ENCODE measurements at places on chromosomes 3 and 15.
A peak's percentile ranks its signal among the peaks of the same experiment; 100 is the strongest.

DNA sequence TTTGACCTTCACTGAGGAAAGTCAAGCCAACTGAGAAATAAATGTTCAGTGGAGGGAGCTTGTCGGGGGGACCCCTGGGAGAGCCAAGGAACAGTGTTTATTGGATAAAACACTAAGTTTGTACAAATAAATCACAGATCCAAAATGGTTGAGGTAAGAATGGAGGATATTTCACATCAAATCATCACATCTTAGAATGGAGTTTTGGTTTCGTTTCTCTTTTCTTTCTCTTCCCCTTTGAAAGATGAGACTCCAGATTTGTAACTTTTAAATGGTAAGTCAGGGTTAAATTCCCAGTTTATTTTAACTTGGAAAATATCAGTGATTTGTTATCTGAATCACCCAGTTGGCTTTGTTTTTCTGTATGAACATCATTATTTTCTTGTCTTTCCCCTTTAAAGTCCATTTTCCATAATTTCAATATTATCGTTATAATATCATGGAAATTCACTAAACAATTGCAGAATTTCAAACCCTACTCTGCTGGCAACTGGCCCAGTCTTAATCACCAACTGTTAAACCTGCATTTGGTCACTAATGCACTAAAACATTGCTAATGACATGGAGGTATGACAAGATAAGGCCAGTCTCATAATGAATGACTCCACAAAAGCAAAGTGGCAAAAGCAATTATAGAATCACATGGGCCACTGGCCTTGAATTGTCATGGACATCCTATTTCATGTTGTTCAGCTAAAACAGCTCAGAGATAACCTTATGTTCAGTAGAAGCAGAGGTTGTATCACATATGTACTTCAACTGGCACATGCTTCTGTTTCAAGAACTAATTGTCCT, 295.1 kb downstream of the SHOX2 start:
- DNase-seq, result no peak

DNA sequence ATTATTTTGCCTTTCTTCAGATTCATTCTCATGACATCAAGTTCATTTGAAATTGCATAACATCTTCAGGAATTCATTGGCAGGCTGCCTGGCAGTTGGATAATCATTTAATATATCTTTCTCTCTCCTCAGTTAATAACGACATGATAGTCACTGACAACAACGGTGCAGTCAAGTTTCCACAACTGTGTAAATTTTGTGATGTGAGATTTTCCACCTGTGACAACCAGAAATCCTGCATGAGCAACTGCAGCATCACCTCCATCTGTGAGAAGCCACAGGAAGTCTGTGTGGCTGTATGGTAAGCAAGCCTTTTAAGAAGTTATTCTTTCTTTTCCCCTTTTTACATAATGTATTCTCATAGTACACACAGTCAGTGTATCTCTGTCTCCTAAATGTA, 38.2 kb downstream of the TGFBR2 start:
- DNase-seq, result no peak

GRCh38 chr3:35908366-35909232, 269.3 kb downstream of the ARPP21 start:
- peak; percentile 83 for DNase-seq

DNA sequence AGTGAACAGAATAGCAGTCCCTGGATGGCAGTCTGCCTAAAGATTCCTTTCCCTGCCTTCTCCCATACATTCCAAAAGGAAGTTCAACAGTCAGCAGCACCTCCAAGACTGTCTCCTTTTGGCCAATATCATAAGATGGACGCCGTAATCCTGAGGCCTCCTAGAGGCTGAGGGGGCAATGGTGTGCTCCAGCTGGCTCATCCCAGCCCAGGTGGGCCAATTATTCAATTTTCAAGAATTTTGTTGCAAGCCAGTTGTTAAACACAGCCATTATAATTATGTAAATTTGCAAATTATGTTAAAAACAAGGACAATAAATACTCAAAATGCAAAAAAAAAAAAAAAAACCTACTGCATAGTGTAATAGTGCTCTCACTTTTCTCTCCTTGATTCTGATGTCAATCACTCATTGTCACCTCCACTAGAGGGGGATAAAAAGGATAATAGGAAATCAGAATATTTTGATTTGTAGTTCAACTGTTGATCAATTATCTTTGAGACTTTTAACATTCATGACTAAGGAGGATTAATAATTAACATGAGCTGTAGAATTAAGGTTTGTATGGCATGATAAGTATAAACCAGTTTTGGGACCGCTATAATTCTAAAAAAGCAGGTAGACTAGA, 40.1 kb downstream of the PPARG start:
- no peak for DNase-seq

GRCh38 chr3:78660957-78661356, 1106.8 kb downstream of the ROBO1 start:
- DNase-seq, result no peak

- no peak for DNase-seq
Observed at GRCh38 chr15:52039925-52040781, 21.1 kb downstream of the MAPK6 start.
